ENCODE measurements at places on chromosomes 1 and 21.
A peak's percentile ranks its signal among the peaks of the same experiment; 100 is the strongest.

- no peak for DNase-seq
These were observed 80.6 kb downstream of the TEX35 start for GRCh38 chr1:178593515-178593914.

DNA sequence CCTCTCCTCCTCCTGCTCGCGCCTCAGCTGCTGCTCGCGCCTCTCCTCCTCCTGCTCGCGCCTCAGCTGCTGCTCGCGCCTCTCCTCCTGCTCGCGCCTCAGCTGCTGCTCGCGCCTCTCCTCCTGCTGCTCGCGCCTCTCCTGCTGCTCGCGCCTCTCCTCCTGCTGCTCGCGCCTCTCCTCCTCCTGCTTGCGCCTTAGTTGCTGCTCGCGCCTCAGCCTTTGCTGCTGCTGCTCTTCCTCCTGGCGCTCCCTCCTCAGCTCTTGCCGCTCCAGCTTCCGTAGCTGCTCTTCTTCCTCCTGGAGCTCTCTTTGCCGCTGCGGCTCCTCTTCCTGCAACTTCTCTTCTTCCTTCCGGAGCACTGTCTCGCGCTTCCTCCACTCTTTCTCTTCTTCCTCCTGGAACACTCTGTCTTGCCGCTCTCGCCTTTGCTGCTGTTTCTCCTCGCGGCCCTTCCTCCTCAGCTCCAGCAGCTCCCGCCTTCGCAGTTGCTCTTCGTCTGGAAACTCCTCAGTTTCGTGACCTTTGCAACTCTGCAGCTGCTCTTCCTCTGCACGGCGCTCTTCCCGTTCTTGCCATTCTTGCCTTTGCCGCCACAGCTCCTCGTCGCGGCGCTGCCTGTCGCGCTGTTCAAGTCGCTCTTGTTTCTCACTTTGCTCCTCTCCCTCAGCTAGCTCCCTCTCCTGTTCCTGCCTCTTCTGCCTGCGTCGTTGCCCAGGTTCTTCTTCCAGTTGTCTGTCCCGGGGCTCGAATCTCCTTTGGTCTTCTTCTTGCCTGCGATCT is 3.0 kb downstream of the TCHH start:
- no peak for DNase-seq

DNA sequence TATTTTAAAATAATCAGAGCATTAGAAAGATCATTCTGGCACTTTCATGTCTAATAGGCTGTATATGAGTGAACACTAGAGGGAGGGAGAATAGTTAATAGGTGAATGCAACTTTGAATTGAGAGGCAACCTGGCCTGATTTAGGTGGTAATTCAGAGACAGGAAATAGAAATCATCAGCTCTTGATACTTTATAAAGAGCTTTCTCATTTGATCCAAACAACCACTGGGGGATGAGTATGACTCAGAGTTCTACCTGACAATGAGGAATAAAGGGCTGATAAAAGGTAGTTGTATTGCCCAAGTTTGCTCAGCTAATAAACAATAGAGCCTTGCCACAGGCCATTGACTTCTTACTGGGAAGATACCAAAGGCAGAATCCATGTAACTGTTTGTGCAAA is 5.2 kb upstream of the FAM89A start:
- DNase-seq = peak; percentile 33

GRCh38 chr21:21813289-21813688 is 815.1 kb downstream of the NCAM2 start:
- DNase-seq = no peak

- DNase-seq = no peak
These were observed 44.2 kb downstream of the CYYR1 start for GRCh38 chr21:26528882-26529281.

DNA sequence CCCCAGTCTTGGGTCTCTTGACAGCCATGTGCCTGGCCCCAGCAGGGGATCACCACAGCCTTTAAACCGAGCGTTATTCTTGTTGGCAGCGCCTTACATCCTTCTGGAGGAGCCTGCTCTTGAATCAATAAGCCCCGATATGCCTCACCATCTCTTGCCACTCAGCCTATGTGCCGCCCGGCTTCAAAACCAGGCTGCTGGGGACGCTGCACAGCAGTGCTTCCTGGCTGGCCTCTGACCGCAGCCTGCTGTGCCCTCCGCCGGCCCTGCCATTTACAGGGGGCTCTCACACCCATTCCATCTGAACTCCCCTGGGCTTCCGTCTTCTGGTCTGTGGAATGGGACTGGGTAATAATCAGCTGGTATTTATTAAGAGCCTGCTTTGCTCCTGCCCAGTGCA is 3.0 kb upstream of the PEX10 start:
- DNase-seq = no peak

GRCh38 chr1:167711797-167712196 is 10.0 kb upstream of the MPZL1 start:
- no peak for DNase-seq

- DNase-seq = no peak
These were observed 33.0 kb downstream of the SETD4 start for GRCh38 chr21:36027347-36027746.

DNA sequence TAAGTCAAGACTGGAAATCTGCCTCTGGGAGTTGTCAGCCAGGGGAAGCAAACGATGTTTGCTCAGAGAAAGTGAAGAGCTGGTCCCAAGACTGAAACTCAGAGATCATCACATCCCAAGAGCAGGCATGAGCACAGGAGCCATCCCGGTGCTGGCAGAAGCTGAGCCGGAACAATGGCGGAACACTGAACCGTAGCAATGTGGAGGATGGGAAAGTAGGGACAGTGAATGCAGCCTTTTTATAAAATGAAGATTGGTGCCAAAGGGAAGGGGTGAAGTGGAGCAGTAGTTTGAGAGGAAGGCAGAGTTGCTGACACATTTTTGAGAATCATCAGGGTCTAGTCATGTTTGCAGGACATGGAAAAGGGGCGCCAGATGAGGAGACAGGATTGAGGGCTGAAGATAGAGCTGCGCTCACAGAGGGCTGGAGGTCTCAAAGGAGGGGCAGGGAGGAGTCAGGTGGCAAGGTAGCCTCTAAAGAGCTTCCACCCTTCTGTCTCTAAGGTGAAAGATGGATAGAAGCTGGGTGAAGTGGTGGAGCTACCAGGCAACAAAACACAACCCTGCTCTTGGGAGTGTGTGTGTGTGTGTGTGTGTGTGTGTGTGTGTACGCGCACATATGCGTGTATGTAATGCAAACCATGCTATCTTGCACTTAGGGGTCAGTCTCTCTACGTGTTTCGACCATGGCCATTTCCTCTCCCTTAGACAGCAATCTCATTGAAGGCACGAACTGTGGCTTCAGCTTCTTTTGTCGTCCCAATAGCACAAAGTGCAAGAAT is 94.3 kb upstream of the IRF2BP2 start:
- no peak for DNase-seq

DNA sequence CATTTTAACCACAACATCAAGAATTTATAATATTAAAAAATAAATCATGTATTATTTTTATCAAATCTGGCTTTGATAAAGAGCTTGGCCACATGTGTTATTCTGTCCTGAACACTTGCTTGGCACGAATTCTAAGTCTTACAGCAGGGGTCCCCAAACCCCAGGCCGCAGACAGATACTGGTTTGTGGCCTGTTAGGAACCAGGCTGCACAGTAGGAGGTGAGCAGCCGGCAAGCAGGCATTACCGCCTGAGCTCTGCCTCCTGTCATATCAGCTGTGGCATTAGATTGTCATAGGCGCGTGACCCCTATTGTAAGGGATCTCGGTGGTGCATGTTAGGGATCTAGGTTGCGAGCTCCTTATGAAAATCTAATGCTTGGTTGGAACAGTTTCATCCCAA is 127.6 kb upstream of the IVNS1ABP start:
- DNase-seq = no peak

GRCh38 chr1:114554577-114554976 is 26.8 kb downstream of the BCAS2 start:
- DNase-seq = no peak

GRCh38 chr1:221718381-221719277 is 23.3 kb downstream of the DUSP10 start:
- no peak for DNase-seq

DNA sequence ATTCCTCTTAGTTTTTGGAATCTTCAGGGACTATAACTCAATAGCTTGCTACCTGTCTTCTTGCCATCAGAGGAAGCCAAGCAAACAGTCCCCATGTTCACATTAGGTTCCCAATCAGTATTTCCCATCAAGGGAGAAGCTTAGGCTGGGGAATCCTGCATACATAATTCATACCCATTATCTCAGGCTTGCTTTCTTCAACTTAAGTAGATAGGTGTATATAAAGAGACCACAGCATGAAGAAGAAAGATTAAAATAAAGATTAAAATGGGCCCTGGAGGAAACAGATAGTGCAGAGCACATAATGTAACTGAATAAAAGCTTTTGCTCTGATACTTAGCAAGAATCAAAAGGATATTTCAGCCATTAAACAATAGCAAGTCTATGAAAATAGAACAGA is 29.0 kb upstream of the KCNK1 start:
- no peak for DNase-seq

DNA sequence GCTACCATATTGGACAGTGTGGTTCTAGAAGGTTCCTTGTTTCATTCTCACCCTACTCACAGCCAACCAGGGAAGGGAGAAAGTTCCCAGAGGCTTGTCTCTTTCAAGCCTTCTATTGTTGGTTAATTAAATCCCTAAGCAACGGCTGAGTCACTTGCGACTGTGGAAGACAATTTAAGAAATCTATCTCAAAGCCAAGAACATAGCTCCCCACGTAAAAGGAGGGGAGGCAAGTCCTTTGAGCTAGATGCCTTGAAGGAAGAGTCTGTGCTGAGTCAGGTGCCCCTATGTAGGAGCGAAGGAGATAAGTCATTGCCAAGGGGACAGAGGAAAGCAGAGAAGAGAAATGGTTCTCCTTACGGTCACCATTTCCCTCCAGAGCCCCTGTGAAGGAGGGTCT is 79.4 kb upstream of the PPP2R5A start:
- no peak for DNase-seq

DNA sequence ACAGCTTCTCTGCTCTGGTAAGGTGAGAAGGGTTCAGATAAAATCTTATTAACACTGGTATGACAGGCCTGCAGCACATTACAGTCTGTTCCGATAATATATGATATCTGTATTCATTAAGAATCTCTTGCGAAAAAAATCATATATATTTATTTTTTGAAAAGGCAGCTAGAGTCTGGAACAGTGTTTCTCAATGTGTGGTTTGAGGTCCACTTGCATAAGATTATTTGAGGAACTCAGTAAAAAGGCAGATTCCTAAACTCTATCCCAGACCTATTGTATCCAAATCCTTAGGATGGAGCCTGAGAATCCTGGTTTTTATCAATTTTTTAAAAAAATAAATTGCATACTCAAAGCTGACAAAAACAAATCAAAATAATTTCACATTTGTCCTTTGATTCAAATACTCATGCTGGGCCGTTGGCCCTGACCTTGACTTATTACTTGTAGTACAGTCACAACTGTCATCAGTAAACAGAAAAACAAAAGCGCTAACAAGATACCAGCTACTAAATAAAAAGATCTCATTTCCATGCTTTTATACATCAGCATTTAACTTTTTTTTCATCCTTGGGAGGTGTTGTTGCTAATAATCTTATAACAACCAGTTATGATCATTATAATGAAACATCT is 60.6 kb downstream of the RGS2 start:
- no peak for DNase-seq

DNA sequence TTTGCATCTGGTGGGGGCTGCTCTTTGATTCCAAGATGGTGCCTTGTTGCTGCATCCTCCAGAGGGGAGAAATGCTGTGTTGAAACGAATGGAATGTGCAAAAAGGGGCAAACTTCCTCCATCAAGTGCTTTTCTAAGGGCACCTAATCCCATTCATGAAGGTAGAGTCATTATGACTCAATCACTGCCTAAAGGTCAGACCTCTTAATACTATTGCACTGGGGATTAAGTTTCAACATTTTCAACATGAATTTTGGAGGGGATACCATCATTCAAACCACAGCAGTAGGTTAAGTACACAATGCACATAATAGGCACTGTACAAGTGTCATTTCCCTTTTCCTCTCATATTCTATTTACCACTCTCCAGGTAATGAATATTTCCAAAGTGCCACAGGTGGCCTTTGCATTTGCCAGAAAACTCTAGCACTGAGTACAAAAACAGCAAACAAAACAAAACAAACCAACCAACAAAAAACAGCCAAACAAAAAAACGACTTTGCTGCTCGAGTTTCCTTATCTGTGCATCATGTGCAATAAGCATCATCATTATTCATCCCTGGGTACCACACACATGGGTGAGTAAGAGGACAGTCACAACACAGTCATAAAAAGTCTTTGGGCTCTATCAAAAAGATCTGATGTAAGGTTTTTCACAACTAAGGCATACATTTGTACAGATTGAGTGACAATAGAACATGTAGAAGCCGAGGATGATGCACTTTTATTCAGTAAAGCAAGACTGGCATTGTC is 42.5 kb downstream of the IFI44 start:
- no peak for DNase-seq

- no peak for DNase-seq
These were observed 33.5 kb upstream of the CRB1 start for GRCh38 chr1:197234581-197234980.

DNA sequence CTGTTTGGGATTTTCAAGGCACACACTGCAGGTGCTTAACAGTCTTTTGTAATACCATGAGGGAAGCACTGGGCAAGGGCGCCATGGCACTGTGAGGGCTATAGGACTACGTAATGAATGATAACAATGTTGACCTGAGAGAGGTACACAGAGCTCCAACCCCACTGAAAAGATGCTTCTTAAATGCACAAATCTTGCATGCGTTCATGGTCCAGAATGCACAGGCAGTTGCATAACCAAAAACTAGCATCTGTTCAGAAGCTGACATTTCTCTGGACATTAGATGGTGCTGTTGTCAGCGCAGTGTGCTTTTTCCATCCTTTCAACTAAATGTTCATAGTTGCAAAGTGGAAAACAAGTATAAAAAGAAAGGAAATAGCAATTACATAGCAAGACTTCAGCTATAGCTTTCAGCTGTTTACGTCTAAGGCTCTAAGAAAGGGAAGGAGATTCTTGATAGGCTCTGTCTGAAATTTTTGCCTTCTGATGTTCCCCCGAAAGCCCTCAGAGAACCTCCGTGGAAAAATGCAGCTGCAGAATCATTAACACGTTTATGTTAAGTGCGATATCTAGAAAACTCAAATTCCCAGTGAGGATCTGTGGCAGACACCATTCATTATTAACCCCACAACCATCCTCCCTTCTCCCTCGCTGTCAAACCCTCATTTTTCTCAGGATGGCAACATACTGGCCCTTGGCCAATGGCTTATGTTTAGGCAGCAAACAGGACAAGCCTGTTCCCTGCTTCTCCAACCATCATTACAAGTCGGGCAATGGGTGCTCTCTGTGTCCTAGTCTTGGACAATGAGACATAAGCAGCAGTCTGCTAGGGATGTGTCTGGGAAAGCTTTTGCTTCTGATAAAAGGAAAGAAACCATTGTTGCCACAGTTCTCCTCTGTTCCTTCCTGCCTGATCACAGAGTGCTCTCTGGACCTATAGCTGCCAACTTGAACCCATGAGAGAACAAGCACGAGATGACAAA is 8.2 kb upstream of the TARBP1 start:
- DNase-seq = peak; percentile 33

Data from NCI-H2081 (cell line).